ENCODE measurements at places on chromosomes 5 and 9.

DNA sequence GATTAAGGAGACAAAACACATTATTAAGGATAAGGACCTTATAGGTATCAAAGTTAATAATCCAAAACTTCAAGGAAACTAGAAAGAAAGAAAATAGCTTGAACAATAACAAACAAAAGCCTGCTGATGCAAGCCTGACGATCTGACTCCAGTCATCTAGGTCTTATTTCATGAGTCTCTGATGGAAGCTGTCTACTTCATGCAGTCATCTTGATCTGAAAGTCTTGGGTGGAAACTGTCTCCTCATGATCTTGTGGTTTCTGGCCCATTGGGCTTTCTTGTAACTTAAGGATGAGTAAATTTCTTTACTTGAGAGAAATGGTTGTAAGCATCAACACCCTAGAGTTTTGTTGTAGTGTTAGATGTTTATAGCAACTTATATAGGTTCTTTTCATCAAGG, 20.6 kb upstream of the PSIP1 start:
- no peak for DNase-seq

DNA sequence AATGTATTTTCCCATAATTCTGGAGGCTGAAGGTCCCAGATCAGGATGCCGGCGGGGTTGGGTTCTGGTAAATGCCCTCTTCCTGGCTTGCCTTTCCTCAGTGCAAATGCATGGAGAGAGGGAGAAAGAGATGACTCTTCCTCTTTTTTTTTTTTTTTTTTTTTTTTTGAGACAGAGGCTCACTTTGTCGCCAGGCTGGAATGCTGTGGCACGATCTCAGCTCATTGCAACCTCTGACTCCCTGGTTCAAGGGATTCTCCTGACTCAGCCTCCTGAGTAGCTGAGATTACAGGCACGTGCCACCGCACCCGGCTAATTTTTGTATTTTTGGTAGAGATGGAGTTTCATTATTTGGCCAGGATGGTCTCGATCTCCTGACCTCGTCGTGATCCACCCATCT, 300.0 kb upstream of the TAS2R1 start:
- DNase-seq = no peak

GRCh38 chr5:5881294-5881693, 458.8 kb downstream of the ICE1 start:
- no peak for DNase-seq

DNA sequence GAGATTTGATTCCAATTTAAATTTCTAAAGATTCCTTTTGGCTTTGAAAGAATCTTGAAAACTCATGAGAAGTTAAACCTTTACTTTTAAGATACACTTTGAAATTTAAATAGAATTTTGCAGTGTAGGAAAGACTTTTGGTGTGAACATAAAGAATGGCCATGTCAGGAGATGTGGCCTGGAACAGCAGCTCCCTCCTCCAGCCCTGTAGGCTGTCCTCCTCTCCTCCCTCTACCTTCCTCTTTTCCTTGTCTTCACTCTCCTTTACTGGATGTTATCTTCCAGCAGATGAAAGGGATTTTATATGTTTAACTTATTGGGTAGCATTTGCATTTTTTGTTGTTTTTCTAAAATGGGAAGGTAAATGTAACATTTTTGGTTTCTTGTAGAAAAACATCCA, 18.9 kb downstream of the ASPN start:
- DNase-seq = no peak

DNA sequence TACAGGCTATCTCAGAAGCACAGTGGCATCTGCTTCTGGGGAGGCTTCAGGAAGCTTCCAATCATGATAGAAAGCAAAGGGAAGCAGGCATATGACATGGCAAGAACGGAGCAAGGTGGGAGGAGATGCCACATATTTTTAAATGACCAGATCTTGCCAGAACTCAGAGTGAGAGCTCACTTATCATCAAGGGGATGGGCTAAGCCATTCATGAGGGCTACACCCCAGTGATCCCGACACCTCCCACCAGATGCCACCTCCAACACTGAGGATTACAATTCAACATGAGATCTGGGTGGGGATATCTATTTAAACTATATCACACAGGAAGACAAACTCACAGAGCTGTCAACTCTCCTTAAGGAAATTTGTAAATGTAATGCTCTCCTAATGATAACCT, 258.8 kb downstream of the SPOCK1 start:
- DNase-seq = no peak

GRCh38 chr5:53970475-53970874, 339.9 kb downstream of the ARL15 start:
- DNase-seq = no peak

DNA sequence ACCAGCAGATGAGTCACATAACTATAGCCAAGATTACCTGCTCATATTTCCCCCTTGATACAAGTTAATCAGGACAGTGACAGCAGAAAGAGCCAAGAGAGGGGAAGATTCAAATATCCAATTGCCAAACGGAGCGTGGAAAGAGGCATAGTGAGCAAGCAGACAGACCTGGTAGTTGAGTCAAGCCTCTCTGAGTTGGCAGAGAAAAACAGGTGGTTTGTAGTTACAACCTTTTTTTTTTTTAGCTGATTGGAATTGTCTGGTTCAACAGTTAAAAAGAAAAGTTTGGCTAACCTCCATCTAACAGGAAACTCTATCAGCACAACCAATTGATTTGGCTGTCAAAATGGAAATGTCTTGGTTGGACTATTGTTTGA, 272.1 kb downstream of the TLE1 start:
- DNase-seq = no peak

DNA sequence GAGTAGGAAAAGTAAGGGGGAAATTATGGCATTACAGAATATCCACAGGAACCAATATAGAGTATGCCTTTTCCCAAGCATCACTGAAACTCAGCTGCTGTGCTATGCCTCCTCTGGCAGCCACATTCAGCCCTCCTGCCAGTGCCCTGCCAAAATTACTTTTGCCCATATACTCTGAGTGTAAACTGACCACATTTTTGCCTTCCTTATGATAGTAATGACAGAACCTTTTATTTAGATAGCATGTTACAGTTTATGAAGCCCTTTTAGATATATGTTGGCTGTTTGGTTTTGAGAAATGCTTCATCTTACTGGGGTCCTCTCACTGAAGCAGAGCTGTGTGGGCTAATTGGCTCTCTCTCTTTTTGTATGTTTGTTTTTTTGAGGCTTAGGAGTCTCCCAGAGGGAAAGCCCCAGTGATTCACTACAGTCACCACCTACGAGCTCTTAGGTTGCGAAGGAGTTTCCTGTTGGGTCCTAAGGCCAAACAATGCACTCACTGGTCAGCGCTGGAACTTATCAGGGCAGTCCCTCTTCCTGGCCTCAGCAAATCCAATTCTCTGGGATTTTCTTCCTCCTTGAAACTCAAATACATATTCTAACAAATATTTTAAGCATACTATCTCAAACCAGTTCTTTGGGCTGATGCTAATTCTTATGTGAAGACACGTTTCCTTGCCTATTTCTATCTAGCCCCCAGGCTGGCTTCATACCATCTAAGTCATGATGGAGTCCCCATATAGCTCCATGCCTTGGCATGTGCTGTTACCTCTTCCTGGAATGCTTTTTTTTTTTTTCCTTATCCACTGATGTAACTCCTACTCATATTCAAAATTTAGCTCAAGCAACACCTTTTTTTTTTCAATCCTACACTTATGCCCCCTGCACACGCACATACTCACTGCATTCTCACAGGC, 3.7 kb downstream of the PHF24 start:
- DNase-seq = no peak

DNA sequence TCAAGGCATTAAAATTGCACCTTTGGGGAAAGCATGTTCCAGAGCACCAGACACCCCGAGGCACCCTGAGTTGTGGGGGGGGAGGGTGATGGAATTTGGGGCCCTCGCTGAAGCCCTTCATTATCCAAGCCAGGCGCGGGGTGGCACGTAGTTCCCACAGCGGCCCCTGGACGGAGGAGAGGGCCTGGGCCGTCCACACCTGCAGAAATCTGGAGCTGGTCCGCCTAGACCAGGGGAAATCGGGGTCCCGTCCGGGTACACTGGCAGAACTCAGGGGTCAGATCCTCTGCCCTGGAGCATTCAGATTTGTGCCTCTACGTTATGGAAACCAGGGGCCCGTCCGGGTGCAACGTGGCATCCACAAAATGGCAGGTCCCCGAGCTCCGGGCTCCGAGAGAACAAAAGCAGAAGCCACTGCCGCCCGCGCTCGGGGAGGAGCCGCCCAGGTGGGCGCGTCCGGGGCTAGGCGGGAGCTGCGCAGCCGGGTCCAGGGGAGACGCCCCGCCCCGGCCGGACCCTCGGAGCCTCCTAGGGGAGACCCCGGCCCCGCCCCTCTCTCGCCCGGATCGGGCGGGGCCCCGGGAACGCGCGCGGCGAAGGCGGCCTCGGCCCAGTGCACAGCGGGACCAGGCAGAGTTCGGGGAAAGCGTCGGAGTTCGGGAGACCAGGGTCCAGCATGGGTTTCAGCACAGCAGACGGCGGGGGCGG, at the start of gene PLEKHG4B:
Gene PLEKHG4B, plus strand, starts transcription at position 613 of the 708 bp plus-strand sequence. Its CDS starts 64 bp downstream, at position 677.
- DNase-seq = peak; percentile 37

DNA sequence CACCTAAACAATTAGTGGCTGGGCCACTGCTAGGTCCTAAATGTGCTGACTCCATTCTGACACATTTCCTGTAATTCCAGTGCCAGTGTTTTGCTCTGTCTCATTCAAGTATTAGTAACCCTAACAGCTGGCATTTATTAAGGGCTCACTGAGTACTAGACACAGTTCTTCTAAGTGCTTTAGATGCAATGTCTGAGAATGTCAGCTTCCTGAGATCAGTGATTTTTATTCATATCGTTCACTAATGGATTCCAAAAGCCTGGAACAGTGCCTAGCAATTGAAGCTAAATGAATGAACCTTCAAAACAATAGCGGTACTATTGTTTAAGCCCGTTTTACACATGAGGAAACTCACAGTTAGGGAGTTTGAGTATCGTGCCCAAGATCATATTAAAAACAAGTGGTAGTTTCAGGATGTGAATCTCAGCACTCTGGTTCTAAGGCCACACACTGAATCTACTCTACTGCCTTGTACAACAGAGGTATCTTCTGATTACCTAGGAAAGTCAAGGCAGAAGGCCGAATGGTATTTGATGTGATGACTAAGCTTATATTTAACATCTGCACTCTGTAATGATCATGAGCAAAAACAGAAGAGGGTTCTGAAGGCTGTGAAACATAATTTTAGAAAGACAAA, 304.0 kb downstream of the PJA2 start:
- no peak for DNase-seq

- peak; percentile 42 for DNase-seq
Observed at GRCh38 chr5:142017832-142018427, 5.1 kb upstream of the GNPDA1 start.

DNA sequence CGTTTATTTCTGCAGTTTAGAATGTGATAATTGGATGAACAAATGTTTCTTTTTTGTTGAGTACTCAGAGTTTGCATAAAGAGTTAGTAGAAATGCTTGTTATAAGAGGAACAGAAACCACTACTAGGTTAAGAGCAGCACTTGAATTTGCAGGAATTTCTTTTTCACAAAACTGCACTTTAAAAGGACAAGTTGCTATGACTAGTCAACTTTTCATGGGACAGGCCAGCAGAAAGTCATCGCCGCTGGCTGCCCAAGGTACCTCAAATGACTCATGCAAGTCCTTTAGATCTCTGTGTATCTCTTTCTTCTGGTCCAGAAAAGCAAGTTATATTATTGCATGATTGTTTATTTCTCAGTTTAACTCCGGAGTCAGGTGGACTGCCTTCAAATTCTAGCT, 97.3 kb upstream of the HMHB1 start:
- DNase-seq = no peak

GRCh38 chr9:138115506-138115905, 237.9 kb downstream of the CACNA1B start:
- no peak for DNase-seq

GRCh38 chr5:60495644-60496520, 204.1 kb downstream of the DEPDC1B start:
- no peak for DNase-seq

GRCh38 chr5:62689599-62690368, 111.2 kb downstream of the LRRC70 start:
- no peak for DNase-seq

- DNase-seq = no peak
Observed at GRCh38 chr5:111902436-111902835, 145.4 kb upstream of the NREP start.

GRCh38 chr9:79104951-79105350, 466.8 kb upstream of the TLE4 start:
- no peak for DNase-seq

DNA sequence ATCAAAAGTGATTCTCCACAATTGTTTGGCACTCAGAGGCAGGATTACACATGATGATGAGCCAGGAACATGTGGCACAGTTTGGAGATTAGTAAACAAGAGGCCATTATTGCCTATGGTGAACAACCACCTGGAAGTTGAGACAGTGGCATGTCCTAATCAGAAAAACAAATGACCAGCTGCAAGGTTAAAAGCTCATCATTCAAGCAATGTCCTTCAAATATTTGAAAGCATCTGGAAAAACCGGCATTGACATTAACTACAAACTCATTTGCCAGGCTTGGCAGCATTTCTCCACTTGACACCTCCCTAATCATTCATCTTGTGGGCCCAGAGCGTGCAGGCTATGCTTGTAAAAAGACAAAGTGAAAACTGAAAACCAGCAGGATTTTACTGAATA, 80.6 kb upstream of the MEGF10 start:
- no peak for DNase-seq

- DNase-seq = no peak
Observed at GRCh38 chr9:21983561-21983935, 10.6 kb downstream of the CDKN2A start.

- no peak for DNase-seq
Observed at GRCh38 chr9:95815961-95816360, 59.5 kb upstream of the ERCC6L2 start.

DNA sequence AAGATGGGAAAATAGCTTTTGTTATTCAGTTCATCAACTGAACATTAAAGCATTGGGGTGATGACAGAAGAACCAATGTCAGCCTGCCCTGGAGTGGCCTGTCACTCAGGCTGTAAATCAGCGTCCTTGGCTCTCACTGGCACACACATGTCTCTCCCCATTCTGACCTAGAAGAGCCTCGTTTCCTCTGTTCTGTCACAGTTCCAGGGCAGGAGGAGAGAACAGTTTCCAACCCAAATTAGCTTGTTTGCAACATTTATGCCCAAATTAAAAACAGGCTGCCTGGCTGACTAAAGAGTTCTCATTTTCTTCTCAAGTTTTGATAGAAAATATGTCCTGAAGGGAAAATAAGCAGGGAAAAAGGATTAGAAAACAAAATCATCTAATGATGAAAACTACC, 520.1 kb downstream of the CHSY3 start:
- no peak for DNase-seq

- DNase-seq = no peak
Observed at GRCh38 chr5:94928891-94929290, 310.4 kb downstream of the SLF1 start.

GRCh38 chr5:171336521-171337209, 27.6 kb downstream of the TLX3 start:
- no peak for DNase-seq
